Hindlimb muscle (tissue), 1 donor: ENCODE measurements at places on chromosomes 4 and X. TPM values are rescaled to one million over a fixed set of nuclear protein-coding genes. Genes with fewer than 3 reads are reported as not detected.

DNA sequence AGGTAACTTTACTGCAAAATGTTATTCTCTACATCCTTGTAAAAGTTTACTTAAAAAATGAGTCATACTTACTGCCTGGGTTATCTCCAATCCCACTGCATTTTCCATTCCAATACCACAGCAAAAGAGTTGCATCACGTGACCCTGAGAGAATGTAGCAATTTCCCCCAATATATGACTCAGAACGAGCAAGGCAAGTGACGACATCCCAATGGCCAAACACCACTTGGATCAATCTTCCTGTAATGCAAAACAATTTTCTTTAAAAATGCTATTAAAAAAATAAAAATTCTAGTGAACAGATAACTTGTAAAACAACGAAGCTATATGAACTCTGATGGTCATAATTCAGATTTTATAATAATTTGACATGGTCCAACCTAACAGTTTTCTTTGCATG, 224.3 kb downstream of the DCLK2 start:
- no peak for DNase-seq

DNA sequence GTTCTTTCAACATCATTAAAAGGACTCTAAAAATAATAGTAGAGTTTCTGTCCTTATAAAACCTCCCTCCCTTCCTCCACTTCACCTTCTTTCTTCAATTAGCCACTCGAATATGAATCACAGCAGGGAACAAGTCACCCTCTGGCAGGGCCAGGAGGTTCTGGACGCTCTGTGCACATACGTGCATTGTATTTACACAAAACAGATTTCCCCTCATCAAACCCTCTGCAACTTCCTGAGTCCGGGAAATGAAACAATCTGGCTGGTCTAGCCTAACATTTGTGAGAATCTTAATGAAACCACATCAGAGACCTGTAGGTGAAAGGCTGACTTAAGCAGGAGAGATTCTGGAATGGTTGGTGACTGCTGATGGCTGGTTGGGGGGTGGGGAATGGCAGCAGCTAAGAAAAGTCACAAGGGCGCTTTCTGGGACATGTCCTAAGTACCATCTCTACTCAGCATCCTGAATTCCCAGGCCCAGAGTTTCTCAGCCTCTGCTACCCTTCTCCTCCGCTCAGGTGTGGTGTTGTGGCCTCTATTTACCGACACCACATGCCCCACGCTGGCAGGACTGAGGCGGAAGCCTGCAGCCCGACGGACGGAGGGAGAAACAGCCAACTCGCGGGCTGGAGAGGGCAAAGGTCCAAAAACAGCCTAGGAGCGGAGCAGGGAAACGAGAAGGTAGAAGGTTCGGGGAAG, 1.0 kb downstream of the ZDHHC9 start:
- no peak for DNase-seq

DNA sequence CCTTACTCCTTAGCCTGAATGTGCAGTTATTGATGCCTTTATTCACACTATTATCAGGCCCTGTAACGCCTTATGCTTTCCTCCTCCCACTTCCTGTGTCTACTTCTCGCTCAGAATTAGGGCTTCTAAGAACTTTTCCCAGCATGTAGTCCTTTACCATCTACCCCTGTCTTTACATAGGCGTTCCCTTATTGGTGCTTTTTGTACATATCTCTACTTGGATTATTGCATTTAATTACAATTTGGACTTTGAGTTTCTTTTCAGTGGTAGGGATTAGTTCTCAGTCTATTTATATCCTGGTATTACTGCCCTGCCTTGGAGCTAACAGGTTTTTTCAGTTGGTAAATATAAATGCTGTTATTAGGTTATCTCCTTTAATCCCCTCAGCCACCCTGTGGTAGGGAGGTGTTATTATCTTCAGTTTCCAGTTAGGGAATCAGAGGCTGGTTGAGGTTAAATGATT, 84.0 kb downstream of the RBPJ start:
- no peak for DNase-seq

- no peak for DNase-seq
Observed at GRCh38 chr4:19478791-19479190, 772.9 kb upstream of the SLIT2 start.

DNA sequence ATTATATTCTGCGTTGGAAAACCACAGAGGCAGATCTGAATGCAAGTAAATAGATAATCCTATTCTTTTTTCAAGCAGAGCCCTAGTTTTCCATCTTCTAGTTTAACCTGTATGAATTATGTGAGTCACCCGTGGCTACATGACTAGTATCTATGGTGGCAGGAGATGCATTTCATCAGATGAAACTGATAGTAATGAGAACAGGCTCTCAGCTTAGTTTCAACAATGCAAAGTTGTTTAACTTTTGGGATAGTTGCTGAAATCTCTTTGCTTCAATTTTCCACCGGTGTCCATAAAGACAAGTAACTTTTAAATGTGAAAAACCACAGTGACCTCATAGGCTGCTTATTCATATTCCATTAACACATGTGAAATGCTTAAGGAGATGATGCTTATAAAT, 1317.4 kb upstream of the TENM3 start:
- DNase-seq = no peak

GRCh38 chr4:92618968-92619367, 315.2 kb downstream of the GRID2 start:
- no peak for DNase-seq

DNA sequence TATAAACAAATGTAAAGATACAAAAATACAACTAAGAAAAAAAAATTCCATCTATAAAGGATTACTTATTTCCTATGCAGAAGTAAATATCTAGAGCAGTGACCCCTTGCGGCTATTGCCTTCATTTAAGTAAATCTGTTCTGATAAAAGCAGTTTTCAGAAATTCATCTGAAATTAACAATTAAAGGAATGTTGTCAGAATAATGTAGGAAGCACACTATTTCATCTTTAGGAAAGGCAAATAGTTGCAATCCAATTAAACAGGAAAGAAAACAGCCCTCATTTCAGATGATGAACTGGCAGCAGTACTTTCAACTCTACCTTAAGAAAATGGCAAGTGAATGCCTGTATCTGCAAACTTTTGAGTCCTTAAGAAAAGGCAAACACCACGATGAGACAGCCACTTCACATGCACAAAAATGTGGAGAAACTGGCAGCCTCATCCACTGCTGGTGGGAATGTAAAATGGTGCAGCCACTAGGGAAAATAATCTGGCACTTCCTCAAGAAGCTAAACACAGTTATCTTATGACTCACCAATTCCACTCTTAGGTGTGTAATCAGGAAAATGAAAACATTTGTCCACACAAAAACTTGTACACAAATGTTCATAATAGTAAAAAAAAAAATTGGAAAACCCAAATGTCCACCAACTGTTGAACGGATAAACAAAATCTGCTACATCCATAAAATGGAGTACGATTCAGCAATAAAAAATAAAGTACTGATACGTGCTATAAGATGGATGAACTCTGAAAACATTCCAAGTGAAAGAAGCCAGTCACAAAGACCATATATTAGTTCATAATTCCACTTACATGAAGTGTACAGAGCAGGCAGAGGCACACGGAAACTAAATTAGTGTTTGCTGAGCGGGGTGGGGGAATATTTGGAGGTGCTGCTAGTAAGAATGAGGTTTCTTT, 2.0 kb upstream of the THAP9 start:
- no peak for DNase-seq

GRCh38 chr4:154516318-154517029, 24.9 kb upstream of the DCHS2 start:
- DNase-seq = no peak

GRCh38 chrX:70422851-70423341, at the start of gene GDPD2:
Gene GDPD2, plus strand, starts transcription at chrX:70423314. Its CDS starts 1,671 bp downstream, at chrX:70424985.
- DNase-seq = no peak

Gene IL13RA2
- not detected for polyA plus RNA-seq

DNA sequence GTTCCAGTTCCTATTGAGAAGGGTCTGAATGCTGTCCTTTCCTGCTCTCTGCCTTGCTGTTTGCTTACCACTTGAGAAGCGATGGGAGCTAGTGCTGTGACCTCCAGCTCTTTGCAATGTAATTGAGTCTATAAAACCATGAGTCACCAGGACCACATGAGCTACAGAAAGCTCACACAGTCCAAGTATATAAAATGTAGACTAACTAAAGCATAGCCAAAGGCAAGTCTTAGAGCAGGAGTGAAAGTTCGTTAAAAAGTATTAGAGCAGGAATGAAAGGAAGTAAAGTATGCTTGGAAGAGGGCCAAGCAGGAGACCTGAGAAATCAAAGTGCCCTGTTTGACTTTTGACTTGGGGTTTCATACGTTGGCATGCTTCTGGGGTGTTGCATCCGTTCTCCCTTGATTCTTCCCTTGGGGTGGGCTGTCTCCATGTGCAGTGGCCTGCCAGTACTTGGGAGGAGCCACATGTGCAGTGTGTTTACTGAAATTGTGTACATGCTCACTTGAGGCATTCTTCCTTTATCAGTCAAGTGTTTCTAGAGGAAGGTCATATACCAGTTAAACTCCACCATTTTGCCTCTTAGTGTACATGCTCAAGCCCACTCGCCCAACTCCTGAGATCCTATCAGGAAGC, 71.3 kb upstream of the KIT start:
- DNase-seq = no peak

Gene DNAJB14
- 16.8 TPM for polyA plus RNA-seq

Gene CPE
- 72.2 TPM for polyA plus RNA-seq

DNA sequence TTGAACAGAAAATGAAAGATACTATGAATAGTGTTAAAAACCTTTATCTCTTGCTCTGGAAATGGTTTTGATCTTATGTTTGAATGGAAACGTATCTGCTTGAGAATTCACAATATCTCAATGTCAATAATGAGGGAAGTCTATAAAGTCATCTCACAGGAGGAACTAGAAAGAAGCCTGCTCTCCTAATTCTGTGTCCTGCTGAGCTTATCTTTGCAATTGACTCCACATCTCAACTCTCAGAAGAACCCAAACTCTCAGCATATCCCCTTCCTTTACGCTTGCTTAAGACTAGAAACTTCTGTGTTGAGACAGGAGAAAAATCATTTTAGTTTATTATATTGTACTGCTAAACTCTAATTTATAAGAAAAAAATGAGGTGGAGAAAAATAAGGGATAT, 8.3 kb upstream of the PF4V1 start:
- no peak for DNase-seq

DNA sequence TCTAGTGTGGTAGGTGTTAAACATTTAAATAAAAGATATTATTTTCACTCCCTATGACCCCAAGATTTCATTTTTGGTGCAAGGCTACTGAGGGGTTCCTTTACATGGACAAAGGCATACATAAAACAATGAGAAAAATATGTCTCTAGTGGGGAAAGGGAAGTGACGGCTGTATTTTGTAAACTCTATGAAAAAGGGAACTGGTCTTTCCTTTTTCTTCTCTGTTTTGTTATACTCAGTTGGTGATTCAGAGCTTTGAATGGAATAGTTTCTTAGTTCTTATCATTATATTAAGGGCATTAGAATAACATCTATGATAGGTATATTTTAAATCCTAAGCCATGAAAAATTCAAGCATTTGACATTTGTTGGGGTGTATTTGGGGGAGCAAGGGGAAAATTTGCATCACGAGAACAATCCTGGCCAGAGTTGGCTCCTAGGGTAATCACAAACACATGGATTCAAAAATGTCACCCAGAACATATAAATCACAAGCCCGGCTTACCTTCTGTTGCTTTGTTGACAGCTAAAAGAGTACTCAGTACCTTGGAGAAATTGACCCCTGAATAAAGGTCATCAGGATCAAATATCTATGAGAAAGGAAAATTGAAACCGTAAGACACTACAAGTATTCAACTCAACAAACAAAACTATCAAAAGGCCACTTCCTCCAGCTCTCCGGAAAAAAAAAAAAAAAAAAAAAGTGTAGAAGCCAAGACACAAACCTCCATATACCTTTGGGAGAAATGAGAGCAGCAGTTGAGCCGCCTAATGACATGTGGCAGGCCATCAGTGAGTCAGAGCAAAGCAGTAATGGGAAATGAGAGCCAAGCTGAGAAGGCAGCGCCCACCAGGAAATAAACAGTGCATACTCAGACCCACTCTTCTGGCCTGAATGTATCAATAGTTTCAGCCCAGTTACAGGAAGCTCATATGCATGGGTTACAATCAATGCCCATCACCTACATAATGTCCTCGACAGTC, 33.4 kb downstream of the ARHGEF6 start:
- DNase-seq = no peak

Gene F8
- 5.4 TPM for polyA plus RNA-seq

DNA sequence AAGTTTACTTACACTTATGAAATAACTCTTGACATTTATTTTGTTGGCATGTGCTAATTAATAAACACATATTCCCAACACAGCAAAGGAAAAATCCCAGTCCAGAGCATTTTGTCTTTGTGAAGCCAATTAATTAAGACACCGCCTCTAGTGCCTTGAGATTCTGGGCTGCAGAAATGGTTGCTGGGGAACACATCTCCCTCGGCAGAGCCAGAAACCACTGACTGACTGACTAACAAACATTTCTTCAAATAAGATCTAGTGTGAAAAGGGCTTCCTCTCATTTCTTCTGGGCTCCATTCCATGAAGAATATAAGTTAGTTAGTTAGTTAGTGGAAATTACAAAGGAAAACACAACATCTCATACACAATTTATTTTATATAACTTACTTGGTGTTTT, 28.4 kb upstream of the NAP1L5 start:
- no peak for DNase-seq

Gene SUPT20HL2
- polyA plus RNA-seq = 0.18 TPM

GRCh38 chr4:8211737-8212581, 12.9 kb downstream of the SH3TC1 start:
- DNase-seq = no peak

DNA sequence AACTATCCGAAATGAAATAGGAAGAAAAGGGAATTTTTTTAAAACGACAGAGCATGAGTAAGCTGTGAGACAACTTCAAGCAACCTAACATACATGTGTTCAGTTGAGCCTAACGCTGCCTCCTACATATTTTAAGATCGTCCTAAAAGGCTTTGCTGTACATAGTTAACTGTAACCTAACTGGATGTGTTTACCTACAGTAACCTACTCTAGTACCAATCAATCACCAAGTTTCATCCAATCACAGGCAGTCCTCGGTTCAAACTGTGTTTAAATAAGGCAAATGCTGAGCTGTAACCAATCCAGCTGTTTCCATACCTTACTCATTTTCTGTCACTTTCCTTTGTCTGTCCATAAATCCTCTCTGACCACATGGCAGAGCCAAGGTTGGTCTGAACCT, 17.1 kb downstream of the RCHY1 start:
- DNase-seq = no peak

DNA sequence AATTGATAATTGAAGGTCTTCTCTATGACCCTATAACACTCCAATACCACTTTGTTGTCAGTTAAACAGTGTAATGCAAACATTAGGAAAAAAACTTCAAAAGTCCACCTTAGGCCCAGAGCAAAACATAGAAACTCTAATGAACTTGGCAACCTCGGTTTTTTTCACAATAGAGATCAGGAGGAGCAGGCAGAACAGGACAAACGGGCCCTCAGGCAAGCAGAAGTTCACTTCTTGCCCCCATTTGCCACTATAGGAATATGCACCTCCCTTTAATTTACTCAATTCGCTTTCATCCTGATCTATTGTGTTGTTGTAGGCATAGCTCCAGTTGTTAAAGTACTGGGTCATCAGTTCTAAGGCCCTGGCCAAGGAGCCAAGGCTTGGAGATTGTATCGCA, 18.2 kb downstream of the ACOX3 start:
- no peak for DNase-seq

DNA sequence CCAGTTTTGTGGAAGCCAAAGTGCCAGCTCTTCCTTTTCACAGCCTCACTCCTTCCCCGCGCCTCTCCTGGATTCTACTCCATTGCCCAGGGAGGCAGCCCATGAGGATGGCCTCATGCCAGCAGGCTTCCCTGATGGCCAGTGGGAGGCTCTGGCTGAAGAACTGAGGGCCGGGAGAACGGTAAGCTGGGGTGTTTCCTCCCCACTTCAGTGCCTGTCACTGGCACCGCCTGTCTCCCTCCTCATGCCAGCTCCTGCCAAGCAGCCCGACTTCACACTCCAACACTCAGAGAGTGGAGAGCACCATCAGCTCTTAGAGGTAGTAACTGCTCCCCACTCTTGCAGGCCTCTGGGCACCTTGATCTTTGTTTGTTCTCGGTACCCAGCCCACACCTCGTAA, 46.9 kb upstream of the STIM2 start:
- no peak for DNase-seq
